ENCODE measurements at places on chromosomes 6 and 20. TPM values are rescaled to one million over a fixed set of nuclear protein-coding genes. Genes with fewer than 3 reads are reported as not detected.
A peak's percentile ranks its signal among the peaks of the same experiment; 100 is the strongest.

OTOR gene
- not detected for total RNA-seq

C20orf96 gene
- total RNA-seq, result 12.1 TPM

GRCh38 chr20:49185071-49185761 is 2.9 kb downstream of the STAU1 start:
- no peak for DNase-seq

- no peak for DNase-seq
Measured at GRCh38 chr6:89117211-89118108, at the start of gene SRSF12. Gene SRSF12 (minus strand): TSS chr6:89118071. CDS start chr6:89117887, 184 bp downstream.

DNA sequence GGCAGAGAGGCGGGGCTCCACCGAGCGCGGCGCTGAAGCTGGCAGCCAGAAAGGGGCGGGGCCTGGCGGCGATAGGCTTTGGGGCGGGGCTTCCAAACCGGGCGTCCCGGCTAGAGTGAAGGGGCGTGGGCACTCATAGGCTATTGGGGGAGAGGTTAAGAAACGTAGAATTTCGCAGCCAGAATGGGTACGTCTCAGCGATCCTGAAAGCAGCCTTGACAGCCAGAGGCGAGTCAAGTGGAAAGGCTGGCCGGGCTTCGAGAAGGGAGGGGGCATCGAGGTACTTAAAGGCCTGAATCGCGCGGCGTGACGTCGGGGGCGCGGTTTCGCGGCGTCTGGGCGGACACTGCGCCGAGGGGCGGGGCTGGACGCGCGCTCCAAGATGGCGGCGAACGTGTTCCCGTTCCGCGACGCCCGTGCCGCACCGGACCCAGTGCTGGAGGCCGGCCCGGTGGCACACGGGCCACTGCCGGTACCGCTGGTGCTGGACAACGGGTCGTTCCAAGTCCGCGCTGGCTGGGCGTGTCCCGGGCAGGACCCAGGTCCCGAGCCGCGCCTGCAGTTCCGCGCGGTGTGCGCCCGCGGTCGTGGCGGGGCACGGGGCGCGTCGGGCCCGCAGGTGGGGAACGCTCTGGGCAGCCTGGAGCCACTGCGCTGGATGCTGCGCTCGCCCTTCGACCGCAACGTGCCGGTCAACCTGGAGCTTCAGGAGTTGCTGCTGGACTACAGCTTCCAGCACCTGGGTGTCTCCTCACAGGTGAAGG is at the start of gene ACTR5:
ACTR5 (plus strand) TSS at position 364 of the 764 bp plus-strand sequence; CDS start at position 383, 19 bp downstream.
- DNase-seq, result peak; percentile 95

OOEP gene
- total RNA-seq, result not detected

GRCh38 chr6:10163203-10163962 is 251.5 kb downstream of the TFAP2A start:
- DNase-seq, result no peak

All from chondrocyte (in vitro differentiated cells).